ENCODE measurements at places on chromosomes 5 and 9.
A peak's percentile ranks its signal among the peaks of the same experiment; 100 is the strongest.

DNA sequence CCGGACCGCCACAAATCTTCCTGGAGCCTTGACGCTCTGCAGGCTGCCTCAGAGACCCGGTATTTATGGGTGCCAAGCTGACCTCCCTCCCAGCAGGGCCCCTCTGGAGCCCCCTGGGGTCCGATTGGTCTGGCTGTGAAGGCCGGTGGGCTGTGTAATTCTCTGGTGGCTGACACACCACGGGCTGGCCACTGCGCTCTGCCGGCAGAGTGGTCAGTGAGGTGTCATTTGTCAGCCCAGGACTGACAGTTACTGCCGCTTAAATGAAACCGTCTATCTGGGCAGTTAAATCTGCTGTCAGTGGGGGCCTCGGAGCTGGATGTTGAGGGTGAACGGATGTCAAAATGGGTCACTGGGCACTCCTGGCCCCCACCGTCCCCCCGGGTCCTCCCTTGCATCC lies 10.7 kb downstream of the NR5A1 start:
- no peak for DNase-seq

DNA sequence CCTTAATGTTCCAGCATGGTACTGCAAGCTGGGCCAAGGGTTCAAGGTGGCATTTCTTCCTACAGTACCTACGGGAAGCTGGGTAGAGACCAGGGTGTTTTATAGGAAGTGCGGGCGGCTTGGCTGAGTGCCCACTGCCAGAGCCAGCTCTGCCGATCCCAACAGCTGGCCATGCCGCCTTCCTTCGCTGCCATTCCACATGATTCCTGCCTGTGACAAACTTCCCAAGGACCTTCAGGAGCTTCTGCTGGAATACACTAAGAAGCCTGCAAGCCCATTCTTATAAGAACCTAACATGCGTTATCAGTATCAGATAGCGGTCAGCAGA lies 22.0 kb downstream of the MYO10 start:
- no peak for DNase-seq

- DNase-seq = no peak
Measured at GRCh38 chr5:173783371-173783770, 104.8 kb upstream of the CPEB4 start.

DNA sequence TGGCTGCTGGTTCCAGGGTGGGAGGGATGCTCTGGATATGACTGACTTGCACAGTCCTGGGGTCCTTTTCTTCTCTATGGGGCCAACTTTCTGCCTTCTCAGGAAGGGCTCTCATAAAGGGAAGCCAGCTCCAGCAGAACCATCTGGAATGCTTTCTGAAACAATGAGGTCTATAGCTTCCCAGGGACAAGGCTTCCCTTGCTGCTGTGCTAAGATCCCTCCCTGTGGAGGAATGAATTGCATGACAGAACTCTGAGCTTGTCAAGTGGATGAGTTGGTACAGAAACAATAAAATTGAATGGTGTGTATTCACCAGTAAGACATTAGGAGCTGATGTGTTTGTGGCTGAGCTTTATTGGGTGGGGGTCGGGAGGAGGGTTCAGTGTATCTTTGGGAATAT lies 19.8 kb downstream of the CKMT2 start:
- no peak for DNase-seq

GRCh38 chr5:179414459-179415261 lies 69.4 kb upstream of the ADAMTS2 start:
- peak; percentile 27 for DNase-seq

DNA sequence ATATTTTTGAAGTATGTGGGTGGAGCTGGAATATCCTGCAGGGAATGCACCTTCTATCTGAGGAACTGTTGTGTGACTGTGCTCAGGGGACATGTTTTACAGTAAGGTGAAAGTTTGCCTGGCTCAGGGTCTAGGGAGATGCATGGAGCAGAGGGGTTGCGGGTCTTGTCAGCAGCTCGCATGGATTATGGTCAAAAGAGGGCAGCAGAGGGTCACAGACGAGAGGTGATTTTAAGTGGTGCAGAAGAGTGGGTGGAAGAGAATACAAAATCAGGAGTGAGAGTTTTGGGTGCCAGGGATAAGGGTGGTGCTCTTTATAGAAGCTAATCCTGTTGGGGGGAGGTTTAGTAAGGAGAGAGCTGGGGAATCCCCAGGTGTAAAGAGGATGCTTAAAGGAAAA lies 53.5 kb upstream of the GRIN3A start:
- peak; percentile 84 for DNase-seq

DNA sequence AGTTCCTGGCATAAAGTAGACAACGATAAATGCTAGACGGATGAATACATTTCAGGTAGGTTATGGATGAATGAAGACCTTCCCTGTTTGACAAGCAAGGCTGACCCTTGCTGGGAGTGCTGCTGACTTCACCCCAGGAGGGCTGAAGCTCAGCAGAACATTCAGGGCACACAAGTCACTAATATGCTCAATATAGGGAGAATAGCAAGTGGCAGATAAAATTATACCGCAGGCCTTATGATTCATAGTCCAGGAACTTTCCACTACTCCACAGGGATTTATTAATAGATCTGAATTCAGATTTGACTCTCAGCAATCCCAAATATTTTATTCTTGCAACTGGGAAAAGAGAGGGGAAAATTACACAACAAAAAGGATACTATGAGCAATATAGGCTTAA lies 38.2 kb upstream of the GRAMD2B start:
- no peak for DNase-seq

GRCh38 chr5:132103332-132103951 lies 29.9 kb downstream of the CSF2 start:
- DNase-seq = peak; percentile 85

- DNase-seq = no peak
Measured at GRCh38 chr5:164580155-164580554, 1074.7 kb downstream of the MAT2B start.

- DNase-seq = no peak
Measured at GRCh38 chr9:136614967-136615623, 47.6 kb upstream of the EGFL7 start.

GRCh38 chr5:37836592-37837413 lies 3.0 kb downstream of the GDNF start:
- peak; percentile 69 for DNase-seq

- peak; percentile 94 for DNase-seq
Measured at GRCh38 chr9:135644631-135645218, 5.4 kb upstream of the GLT6D1 start.

- peak; percentile 94 for DNase-seq
Measured at GRCh38 chr5:124661317-124662141, 84.9 kb downstream of the ZNF608 start.

GRCh38 chr5:145225529-145225928 lies 609.6 kb downstream of the PRELID2 start:
- DNase-seq = no peak

DNA sequence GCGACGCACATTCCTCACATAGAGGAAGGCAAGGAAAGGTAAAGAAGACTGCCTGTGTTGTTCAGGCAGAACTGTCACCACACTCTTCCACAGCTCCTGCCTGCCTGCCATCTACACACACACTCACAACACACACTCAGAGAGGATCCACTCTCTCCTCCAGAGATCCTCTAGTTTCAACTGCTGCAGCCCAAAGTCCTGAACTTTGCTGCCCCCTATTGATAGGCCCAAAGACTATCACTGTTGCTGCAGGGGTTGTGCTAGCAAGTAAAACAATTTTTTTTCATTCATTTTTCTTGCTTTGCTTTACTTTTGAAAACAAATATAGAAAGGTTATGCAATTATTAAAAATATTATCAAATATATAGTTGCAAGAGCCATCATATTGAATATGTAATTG lies 5.9 kb upstream of the CFAP90 start:
- peak; percentile 74 for DNase-seq

DNA sequence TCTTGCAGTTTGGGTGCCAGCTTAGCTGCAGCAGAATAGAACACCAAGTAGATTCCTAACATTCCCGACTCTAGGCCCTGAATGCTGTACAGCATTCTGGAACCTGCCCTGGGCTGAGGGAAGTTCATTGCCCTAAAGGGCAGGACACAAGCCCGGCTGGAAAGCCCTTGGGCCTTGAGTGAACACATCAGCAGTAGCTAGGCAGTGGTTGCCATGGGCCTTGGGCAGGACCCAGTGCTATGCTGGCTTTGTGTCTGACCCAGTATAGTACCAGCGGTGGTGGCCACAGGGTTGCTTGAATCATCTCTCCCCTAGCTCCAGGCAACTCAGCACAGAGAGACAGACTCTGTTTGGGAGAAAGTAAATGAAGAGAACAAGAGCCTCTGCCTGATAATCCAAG lies 137.8 kb downstream of the AGTPBP1 start:
- peak; percentile 63 for DNase-seq

GRCh38 chr5:10724781-10725507 lies 36.1 kb downstream of the DAP start:
- no peak for DNase-seq

DNA sequence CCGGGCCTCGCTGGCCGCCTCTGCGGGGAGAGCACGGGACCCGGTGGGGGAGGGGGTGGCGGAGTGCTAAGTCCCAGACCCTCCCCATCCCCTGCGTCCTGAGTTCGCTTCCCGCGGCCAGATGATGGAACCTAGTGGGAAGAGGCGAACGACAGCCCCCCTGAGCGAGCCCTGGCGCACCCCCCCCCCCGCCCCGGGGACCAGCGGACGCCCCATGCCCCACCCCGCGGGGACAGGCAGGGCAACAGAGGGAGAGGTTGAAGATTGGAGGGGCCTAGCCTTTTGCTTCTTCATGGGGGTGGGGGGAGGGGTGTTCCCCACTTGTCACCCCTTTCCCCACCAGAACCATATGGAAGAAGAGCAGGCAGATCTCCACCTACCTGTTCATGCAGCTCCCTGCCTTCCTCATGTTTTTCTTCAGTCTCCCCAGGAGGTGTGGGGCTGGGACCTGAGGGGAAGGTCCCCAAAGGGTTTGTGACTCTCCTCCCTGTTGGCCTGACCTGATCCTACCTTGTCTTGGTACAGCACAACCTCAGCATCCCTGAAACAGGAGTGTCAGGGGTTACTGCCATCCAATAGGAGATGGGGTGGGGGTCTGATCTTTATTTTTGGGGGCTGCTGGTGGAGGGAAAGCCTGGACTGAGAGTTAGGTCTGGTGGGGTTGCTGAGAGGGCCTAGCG lies 485 bp downstream of the FAM53C start:
- no peak for DNase-seq

GRCh38 chr9:16866587-16866986 lies 3.9 kb downstream of the BNC2 start:
- no peak for DNase-seq

DNA sequence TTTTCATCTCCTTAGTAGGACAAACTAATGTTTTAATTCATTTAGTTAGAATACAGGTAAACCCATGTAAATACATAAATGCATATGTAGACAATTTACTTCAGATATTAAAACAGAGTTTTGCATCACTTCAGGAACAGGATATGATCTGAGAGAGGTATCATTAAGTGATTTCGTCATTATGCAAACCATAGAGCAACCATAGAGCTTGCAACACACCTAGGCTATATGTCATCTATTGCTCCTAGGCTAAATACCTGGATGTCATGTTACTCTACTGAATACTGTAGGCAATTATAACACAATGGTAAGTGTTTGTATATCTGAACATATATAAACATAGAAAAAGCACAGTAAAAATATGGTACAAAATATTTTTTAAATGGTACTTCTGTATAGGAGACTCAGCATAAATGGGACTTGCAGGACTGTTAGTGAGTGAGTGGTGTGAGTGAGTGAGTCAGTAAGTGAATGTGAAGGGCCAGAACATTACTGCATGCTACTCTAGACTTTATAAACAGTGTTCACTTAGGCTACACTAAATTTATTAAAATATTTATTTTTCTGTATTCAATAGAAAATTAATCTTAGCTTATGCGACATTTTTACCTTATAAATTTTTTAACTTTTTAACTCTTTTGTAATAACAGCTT lies 1377.5 kb upstream of the CDH9 start:
- DNase-seq = no peak

- DNase-seq = peak; percentile 72
Measured at GRCh38 chr9:22097707-22098106, 88.6 kb upstream of the CDKN2B start.

GRCh38 chr5:132778129-132778528 lies 1.1 kb upstream of the SEPTIN8 start:
- no peak for DNase-seq

DNA sequence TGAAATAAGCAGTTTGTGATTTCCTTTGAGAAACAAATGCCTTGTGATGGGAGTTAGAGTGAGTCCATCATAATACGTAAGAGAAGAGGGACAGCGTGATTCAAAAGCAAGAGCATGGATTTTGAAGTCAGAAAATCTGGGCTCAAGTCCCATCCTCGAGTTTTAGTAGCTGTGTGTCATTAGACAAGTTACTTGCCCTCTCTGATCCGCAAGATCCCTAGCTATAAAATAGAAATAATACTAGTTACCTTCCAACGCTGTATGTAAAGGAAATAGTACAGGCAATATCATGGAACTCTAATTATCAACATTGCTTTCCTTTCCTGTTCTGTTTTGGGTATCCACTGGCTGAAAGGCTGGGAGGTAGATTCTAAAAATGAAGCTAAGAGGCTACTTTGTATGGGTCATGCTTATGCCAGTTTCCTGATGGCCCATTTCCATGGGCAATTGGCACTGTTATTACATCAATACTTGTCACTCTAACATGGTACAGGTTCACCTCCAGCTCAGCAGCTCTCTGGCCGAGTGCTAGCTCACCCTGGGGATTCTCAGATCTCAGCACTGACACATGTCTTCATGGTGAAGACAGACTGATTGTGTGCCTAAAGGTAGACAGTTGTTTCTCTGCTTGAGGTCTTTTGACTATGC lies 241.7 kb upstream of the KLF4 start:
- no peak for DNase-seq

DNA sequence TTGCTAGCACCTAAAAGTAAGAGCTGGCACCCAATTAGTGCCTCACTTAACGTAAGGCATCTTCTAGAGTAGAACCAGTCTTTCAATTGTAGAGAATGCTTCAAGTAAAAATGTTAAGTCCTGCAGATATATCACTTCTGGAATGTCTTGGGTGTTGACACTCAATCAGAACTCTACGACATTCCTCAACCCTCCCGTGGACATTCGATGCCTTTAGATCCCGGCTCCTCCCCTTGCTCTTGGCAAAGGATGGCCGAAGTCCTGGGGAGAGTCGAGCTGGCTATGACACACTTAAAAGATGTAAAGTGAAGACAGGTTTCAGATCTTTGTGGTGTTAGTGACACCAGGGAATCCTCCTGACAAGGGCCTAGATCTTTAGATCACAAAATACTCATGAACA lies 87.5 kb upstream of the ERCC6L2 start:
- DNase-seq = peak; percentile 73

DNA sequence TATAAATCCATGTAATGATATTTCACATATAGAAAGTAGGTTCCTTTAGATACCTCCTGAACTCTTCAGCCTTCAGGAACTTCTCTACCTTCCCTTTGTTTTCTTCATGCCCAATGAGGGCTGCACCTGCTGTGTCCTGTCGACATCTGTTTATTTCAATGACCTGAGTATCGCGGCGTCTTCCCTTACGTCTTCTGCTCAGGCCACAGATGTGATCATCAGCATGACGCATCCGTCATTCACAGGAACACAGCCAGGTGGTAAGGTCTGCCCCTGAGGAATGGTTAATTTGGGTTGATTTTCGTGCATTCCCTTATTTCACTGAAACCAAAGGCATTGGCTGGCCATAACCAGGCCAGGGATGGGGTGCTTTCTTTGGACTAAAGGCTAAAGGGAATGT lies 217.1 kb downstream of the MED10 start:
- DNase-seq = no peak

GRCh38 chr9:20732118-20732517 lies 48.1 kb downstream of the FOCAD start:
- no peak for DNase-seq

GRCh38 chr5:139226131-139226530 lies 28.0 kb upstream of the SIL1 start:
- peak; percentile 58 for DNase-seq
